Activated naive CD8-positive, alpha-beta T cell treated with anti-CD3 and anti-CD28 coated beads, Interleukin-2, amount 10 ng/mL, durations not matched to agents 7 days and 5 days (primary cell): ENCODE measurements at places on chromosomes 11 and 22. TPM values are rescaled to one million over a fixed set of nuclear protein-coding genes. Genes with fewer than 3 reads are reported as not detected.

Gene DEFB131B
- not detected for total RNA-seq

GRCh38 chr22:22590136-22590891 is 31.2 kb upstream of the PRAME start:
- DNase-seq = no peak

DNA sequence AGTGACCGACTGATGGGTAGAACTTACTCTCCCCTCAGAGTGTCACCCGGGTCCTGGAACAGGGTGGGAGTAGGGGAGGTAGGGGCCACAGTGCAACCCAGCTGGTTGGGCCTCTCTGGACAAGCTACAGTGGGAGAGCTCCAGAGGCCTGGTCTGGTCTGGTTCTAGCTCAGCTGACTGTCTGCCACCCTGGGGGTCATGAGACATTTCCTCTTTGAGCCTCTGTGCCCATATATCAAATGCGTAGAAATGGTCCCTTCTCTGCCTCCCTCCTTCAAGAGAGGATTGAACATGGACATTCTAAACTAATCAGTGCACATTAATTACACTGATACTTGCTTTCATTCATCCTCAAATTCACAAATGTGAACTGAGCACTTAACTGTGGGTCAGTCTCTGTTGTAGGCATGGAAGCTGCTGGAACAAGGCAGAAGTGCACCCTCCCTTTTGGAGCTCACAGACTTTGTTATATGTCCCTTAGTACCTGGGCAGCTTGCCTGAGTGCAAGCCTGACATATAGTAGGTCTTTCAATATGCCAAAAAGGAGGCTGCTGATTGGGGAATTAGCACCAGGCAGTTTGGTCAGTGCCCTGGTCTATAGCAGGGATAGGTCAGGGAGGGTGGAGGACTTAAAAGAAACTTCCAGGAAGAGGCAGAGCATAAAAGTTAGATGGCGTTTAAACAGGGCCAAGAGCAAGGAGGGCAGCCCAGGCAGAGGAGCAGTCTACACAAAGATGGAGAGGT is 25.7 kb downstream of the ARHGEF17 start:
- DNase-seq = no peak

GRCh38 chr11:74203966-74204365 is 32.9 kb downstream of the PPME1 start:
- no peak for DNase-seq

DNA sequence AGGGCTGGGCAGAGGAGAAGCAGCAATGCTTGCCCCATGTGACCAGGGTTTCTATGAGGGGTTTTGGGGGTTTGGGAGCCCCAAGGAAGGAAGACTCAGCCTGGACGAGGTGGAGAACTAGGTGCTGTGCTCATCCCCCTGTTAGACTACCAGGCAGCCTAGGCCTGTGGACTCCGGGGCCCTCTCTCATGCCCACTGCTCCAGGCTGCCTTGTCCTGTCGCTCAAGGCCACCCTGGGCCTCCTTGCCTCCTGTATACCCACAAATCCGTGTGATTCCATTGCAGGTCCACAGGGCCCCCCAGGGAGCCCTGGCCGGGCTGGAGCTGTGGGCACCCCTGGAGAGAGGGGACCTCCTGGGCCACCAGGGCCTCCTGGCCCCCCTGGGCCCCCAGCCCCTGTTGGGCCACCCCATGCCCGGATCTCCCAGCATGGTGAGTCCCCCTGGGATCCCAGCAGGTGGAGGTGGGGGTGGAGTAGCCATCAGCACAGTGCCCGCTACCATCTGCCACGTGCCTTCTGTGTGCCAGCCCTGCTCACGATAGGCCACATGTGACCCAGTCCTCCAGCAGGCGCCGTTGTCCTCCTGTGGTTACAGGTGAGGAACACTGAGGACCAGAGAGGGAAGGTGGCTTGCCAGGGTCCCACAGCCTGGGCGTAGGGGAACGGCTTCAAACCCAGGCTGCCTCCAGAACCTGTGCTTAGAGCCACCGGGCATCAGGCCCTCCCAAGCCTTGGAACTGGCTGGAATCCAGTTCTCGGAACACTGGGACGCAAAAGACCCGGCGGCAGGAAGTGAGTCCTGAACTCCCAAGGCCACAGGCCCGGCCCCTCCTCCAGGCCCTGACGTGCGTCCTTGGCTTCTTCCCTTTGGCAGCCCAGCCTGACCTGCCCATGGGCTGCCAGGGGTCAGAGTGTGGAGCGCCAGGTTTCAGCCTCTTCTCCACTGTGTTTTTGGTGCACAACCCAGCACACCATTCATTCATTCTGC is 26.6 kb downstream of the EMID1 start:
- DNase-seq = no peak
